ENCODE measurements at places on chromosomes 7 and 10.
A peak's percentile ranks its signal among the peaks of the same experiment; 100 is the strongest.

GRCh38 chr7:83494683-83495082, 154.3 kb downstream of the SEMA3E start:
- no peak for DNase-seq

DNA sequence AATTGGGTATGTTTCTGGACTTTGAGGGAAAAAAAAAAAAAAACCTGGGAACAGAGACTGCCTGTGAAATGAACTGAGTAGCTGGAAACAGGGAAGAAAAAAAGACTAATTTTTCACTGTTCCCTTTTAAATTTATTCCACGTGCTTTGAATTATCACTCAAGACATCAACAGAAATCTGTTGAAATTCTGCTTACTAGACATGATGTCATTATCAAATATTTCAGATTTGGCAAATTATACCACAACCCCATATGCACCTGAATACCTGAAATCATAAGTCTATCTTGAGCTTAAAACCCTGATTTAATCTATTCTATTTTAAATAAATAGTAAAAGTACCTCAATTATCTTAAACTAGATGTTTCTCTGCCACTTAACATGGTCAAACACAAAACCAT, 5.0 kb upstream of the REEP3 start:
- DNase-seq, result no peak

GRCh38 chr10:23505797-23506465, 67.1 kb downstream of the OTUD1 start:
- DNase-seq, result no peak

- DNase-seq, result peak; percentile 80
Observed at GRCh38 chr10:33706191-33706590, 371.7 kb upstream of the NRP1 start.

DNA sequence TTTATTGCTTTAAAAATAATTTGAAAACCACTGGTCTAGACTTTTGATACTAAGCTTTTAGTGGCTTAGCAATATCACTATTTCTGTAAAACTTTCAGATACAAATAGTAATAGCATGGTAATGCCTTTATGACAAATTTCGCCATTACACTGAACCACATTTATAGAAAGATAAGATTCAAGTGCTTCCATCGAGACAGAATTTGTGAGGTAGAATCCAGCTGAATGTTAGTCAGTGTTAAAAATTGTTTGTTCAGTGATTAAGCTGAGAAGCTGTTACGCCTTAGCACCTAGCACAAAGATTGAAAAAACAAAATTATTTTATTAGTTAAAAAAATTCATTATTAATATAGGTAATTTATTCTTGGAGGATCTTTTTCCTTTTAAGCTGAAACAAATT, 36.5 kb downstream of the GNAT3 start:
- no peak for DNase-seq

DNA sequence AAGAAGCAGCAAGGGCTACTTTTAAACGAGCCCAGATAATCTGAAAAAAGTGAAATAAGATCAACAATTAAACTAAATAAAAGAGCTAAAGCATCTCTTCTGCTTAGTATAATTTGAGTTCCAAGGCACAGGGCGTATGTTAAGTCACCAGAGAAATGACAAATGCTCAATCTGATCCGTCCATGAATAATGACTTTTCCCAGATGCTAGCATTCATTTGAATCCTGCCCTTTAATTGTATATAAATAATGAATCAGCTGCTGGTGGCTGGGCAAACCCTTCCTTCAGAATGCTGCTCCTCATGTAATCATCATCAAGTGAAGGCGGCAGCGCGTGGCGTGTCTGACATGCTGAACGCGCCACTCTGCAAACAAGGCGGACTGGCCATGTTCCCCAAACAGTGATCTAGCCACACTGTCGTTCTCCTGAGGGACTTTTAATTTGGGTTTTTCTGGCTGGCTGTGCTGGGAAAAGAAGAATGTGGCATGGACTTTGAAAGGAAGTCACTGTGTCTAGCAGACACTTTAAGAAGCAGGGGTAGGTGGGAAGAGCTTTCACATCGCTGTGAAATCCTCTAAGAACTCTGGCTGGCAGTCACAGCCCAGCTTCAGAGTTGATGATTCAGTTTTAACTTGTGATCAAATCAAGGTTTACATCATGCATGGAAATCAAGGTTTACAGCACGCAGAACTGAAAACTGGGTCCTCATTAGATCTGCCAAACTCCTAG, 70.7 kb downstream of the BEND7 start:
- no peak for DNase-seq

DNA sequence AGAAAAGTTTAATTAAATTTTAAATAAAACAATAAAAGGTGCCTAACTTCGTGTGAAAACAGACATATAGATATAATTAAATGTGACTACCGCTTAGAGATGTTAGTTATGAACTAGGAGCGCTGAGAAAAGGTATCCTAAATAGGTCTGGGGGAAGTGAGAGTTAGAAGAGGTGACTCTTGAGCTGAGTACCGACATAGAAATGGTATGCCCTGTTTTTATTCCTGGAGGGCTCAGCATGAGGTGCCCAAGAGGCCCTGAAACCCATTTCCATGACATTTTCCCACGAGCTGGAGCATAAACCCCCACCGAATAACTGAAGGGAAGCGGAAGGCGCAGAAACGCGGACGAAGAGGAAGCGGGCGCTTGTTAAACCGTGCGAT, 433 bp upstream of the STARD3NL start:
- DNase-seq, result no peak

GRCh38 chr7:111312966-111313365, 222.0 kb downstream of the LRRN3 start:
- DNase-seq, result peak; percentile 39

DNA sequence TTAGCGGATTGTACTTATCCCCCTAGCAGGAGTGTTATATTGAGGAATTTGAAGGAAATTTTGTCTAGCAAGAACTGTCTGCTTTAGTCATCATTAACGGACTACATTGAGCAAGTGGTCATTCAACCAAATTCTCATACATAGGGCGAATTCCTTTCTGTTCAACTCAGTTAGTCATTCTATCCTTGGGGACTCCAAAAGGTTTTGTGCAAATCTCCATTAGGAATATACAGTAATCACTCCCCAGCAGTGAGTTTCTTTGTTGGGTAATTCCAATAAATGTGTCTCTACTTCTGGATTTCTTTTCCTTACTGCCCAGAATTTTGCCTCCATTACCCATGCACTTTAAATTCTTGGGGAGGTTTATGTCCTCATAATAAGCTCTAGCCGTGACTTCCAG, 51.1 kb downstream of the EPDR1 start:
- DNase-seq, result no peak

Data from foreskin fibroblast (primary cell).